Fibroblast of skin of abdomen (primary cell): ENCODE measurements at places on chromosomes 16 and 17.

GRCh38 chr16:67481561-67482232, 740 bp upstream of the ATP6V0D1 start:
- peak; percentile 43 for DNase-seq

GRCh38 chr16:23113185-23113584, 36.1 kb downstream of the USP31 start:
- DNase-seq: no peak

- DNase-seq: no peak
Observed at GRCh38 chr16:85028685-85029407, 1.3 kb downstream of the KIAA0513 start.

- DNase-seq: peak; percentile 71
Observed at GRCh38 chr16:57277586-57277985, 6.9 kb downstream of the PLLP start.

- DNase-seq: no peak
Observed at GRCh38 chr16:58421059-58421458, 28.8 kb downstream of the GINS3 start.

- DNase-seq: no peak
Observed at GRCh38 chr16:89923640-89924296, 626 bp downstream of the TUBB3 start.

DNA sequence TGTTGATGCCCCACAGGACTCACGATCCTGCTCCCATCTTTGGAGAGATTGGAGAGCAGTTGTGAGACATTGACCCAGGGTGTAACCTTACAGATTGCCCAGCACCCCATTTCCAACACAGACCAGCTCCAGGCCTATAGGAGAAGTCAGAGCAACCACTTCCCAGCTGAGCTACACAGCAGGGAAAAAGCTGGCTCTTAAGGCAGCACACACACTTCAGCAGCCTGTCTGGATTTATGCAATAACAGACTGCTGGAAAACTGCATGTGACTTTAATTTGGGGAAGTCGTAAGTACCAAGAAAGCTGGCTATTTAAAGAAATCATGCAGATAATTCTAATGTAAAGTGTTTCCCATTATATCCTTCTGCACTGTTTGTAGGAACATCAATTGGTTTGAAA, 30.8 kb downstream of the NOG start:
- DNase-seq: no peak

- no peak for DNase-seq
Observed at GRCh38 chr16:79309606-79310005, 290.9 kb downstream of the MAF start.

DNA sequence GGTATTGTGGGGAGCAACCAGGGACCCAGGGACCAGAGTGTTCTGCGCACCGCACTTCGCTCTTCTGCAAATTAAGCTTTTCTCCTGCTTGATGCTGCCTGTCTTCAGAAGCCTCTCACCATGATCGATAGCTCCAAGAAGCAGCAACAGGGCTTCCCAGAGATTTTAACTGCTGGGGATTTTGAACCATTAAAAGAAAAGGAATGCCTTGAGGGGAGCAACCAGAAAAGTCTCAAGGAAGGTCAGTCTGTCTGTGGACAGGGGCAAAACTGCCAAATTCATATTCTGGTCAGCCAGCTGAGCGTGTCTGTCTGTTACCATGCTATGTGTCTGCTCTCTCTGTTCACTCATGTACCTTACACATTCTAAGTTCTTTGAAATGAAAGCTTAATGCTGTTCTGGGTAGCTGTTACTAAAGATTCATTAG, 115.7 kb downstream of the MRTFB start:
- DNase-seq: no peak

DNA sequence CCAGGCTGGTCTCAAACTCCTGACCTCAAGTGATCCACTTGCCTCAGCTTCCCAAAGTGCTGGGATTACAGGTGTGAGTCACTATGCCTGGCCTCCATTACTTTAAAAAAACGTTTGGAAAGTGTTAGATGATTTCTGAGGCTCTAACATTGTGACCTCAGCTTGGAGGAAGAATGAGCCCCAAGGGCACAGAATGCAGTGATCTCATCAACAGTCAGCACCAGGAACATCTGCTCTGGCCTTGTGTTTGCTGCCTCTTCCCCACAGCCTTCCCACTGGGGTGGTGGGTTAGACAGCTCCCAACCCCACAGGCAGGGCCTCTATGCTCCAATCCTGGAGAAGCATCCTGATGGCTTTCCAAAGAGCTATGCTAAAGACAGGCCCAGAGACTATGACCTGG, 37.7 kb upstream of the SREBF1 start:
- peak; percentile 75 for DNase-seq

DNA sequence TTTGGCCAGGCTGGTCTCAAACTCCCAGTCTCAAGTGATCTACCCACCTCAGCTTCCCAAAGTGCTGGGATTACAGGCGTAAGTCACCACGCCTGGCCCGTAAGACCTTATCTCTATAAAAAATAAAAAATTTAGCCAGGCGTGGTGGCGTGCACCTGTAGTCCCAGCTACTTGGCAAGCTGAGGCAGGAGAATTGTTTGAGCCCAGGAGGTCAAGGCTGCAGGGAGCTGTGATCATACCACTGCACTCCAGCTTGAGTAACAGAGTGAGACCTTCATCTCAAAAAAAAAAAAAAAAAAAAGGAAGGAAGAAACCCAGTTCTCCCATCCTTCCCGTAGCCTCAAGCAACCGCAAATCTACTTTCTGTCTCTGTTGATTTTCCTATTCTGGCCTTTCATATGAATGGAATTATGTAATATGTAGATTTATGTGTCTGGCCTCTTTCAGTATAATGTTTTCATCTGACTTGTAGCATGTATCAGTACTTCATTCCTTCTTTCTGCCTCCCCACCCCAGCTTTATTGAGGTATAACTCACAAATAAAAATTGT, 11.2 kb downstream of the CASC3 start:
- no peak for DNase-seq

- DNase-seq: no peak
Observed at GRCh38 chr17:61384692-61385576, 14.7 kb upstream of the TBX2 start.

DNA sequence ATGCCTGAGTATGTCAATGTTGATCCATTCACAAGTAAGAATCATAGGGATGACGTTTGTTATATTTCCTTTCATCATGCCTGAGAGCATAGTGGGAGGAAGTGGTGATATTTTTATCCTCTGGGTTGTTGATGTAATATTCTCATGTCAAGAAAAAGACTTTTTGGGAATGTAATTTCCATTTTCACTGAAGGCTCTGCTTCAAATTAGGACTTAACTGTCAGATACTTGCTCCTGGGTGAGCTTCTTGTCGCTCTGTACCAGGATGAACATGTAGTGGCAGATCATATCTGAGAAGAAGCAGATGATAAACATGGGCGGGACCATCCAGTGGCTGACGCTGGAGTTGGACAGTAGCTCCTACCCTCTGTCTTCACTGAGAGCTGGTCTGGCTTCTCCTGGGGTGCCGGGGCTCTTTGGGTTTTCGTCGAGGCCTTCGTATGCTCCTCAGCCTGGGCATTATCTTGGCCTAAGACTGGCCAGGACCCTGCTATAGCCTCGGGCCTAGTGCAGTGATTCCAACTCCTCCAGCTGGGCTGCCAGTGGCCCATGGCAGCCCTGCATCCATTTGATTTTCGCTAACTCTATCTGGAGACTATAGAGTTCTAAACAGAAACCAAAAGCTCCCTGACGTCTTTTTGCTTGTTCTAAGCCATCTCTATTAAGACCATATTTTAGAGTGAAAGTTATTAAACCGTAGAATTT, 19.7 kb downstream of the CYB5B start:
- peak; percentile 29 for DNase-seq

- DNase-seq: no peak
Observed at GRCh38 chr16:50436271-50436670, 67.5 kb upstream of the BRD7 start.

DNA sequence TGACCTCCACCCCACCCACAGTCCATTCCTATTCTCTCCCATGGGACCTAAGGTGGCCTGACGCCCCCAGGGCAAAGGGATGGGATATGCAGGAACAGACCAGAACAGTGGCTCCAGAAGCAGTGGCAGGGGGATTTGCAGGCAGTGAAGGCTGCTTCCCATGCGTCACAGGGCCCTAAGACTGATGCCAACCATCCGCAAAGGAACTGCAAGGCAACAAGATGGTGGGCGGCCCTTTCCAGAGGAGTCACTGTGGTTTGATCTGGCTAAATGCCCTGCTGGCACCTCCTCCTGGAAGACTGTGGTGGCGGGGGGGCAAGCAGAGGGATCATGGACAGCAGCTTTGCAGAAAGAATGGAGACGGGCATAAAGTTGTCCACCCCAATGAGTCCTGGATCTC, 4.4 kb upstream of the SLC39A11 start:
- DNase-seq: no peak

DNA sequence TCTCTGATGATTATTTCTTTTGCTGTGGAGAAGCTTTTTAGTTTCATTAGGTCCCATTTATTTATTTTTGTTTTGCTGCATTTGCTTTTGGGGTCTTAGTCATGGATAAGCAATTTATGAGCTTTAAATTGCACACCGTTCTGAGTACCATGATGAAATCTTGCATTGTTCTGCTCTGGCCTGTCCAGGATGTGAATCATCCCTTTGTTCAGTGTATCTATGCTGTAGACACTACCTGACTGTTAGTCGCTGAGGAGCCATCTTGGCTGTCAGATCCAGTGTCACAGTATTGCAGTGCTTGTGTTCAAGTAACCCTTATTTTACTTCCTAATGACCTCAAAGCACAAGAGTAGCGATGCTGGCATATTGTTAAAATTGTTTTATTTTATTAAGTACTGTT, 218.0 kb upstream of the CNTNAP4 start:
- no peak for DNase-seq

DNA sequence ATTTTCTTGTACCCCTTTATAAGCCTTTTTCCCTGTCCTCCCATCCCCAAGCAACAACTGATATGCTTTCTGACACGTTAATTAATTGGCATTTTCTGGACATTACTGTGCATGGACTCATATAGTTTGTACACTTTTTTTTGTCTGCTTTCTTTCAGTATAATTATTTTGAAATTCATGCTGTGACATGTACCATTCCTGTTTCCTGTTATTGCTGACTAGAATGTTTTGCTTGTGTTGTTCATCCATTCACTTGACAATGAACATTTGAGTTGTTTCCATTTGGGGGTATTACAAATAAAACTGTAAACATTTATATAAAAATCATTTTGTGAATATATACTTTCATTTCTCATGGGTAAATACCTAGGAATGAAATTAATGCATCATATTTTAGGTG, 50.6 kb downstream of the RBBP6 start:
- no peak for DNase-seq

GRCh38 chr17:41937970-41938954, 7.8 kb downstream of the ODAD4 start:
- DNase-seq: no peak

DNA sequence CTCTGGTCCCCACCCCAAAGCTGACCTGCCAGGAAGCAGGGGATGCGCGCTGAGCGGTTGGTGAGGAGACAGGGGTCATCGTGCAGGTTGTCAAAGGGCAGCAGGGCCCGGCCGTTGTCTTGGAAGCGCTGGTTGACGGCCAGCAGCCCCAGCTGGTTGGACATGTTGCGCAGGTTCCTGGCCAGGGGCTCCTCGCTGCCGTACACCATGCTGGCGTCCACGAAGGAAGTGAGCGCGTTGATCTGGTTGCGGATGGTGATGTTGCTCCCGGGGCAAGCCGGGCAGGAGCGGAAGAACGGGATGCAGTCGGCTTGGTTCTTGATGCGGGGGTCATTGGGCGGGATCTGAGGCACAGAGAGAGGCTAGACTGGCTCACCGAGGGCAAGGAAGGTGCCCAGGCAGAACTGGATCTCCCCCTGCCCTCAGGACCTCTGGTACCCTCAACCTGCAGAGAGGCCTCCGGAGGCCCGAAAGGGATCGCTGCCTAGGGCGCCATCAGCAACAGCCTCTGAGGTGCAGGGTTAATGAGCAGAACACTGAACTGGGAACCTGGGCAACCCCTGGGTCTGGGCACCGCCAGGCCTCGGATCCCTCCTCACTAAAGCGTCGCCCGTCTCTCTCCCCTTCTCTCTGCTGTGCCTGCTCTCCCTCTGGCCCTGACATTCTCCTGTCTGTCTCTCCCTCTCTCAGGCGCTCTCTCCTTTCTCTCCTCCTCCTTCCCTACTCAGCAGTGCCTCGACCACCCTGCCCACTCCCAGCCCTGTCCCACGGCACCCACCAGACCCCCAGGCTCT, 2.7 kb downstream of the MPO start:
- no peak for DNase-seq

- no peak for DNase-seq
Observed at GRCh38 chr17:30952638-30953393, 18.0 kb upstream of the RNF135 start.

- DNase-seq: peak; percentile 12
Observed at GRCh38 chr17:21239680-21240368, 13.4 kb downstream of the NATD1 start.

DNA sequence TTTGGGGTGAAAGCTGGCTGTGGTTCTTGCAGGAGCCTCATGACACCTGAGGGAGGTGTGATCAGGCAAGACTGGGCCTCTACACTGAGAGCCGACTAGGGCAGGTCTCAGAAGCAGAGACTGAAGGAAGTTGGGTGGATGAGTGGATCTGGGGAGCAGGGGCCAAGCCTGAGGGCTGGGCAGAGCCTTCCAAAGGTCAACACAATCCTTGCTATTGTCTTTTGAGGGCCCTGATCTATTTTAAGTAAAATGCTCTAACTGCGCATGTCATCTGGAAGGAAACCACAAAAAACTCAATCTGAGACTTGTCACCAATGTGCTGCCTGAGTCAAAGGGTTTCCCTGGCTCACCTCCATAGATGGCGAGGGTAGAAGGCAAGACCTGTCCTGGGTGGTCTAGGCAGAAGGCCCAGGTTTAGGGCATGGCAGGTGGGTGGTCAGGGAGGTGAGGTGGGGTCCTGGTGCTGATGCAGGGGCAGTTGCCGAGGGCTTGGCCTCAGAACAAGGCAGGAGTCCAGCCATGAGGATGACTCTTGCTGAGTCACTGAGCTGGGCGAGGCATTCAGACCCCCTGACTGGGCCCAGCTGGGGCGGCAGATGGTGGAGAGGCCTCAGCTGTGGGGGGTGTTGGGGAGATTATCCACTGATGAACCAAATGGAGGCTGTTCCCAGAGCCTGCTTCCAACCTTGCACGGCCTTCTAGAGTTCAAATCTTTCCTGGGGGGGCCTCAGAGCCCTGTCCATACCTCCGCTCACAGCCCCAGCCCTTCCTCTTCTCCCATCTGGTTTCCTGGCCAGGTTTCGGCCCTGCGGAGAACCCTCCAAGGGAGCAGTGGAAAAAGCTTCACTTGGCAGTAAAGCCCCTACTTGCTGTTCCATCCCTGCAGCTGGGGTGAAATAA, 5.1 kb downstream of the MVP start:
- peak; percentile 87 for DNase-seq

GRCh38 chr16:17224350-17224749, 246.4 kb downstream of the XYLT1 start:
- DNase-seq: no peak

GRCh38 chr17:82249896-82250581, 21.2 kb downstream of the SLC16A3 start:
- DNase-seq: no peak

DNA sequence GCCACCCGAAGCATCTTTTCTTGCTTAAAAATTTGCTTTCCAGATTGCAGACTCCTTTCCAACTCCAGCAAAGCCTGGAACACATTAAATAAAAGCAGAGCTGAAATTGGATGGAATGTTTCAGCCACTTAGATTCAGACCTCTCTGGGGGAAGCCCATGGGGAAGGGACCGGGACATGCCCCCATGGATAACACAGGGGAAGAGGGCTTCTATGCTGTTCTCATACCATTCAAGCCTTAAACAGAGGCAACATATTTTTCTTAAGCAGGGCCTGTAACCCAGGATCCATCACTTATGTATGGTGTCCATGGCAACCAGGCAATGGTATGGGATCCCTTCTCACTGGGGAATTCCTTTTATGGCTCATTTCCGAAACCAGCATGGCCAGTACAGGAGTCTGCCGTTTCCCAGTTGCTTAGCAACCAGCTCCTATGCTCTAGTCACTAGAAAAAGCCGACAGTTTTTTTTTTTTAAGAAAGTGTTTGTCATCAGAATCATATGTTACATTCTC, 62.0 kb upstream of the MARCHF10 start:
- peak; percentile 94 for DNase-seq
